Renal pelvis (tissue), 12 donors: ENCODE measurements at places on chromosomes 7 and 10.

GRCh38 chr7:46576950-46577349 lies 655.9 kb upstream of the IGFBP3 start:
- DNase-seq = no peak

- DNase-seq = no peak
Observed at GRCh38 chr7:37901236-37901827, 15.3 kb downstream of the SFRP4 start.

DNA sequence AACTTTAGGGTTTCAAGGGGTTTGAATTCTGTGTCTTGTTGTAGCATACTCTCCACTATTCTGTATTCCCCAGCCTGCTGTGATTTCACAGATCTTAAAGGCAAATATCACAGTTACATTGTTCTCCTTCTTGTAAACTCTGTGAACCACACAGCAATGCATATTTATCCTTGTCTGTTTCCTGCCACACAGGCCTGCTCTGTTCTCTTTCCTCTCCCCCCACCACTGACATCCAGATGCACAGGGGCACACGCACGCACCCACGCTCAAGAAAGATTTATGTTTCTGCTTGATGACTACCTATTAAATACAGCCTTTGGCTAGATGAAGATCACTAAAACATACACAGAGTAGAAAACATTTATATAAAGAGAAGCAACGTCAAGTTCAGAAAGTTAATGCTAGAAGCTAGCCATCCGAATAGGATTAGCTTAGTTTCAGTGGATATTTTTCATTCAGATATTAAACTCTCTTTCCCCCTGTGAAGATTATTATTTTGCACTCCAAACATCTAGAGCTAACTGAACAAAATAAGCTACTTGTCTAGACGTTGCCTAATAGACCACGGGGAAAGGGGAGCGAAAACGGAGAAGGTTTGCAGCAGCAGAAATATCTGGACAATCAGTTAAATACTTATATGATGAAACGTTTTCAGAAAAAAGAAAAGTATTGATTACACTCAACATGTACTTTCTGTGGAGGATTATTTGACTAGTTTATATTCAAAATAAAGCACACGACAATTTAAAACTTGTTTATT lies 193.1 kb upstream of the SEMA3C start:
- DNase-seq = peak; percentile 11

DNA sequence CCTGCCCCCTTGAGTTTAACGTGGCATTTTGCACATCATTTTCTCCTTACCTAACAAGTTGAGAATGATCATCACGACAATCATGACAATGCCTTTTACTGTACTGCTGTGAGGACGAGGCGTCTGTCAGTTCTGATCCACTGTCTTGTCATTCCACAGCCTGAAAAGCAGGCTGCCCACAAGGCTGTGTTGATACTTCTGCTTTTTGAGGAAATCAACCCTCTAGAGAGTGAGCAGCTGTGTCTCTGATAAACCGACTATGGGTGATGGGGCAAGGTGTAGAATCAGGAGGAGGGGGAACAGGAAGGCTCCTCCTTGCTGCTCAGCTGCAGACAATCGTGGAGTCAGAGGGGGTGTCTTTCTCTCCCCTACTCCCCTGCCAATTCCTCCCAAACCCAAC lies 30.6 kb upstream of the C10orf120 start:
- no peak for DNase-seq

- no peak for DNase-seq
Observed at GRCh38 chr7:8579661-8580194, 146.3 kb downstream of the NXPH1 start.

DNA sequence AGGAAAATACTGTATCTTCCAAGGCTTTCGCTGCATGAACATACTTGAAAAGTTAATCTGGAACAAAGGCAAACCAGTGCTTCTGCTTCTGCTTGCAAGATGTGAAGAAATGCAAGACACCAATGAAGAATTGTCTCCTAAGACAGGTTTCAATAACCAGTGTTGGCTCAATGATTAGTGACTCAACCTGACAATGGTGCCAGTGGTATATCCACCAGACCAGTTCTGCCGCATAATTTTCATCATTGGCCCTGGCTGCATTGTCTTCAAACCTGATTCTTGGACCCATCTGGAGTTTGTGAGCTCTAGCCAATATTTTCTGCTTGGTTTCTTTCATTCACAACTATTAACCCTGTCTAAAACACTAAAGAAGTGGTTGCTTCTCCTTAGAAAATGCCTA lies 13.6 kb upstream of the STAMBPL1 start:
- no peak for DNase-seq

- DNase-seq = no peak
Observed at GRCh38 chr10:7406712-7407333, 4.0 kb downstream of the SFMBT2 start.

DNA sequence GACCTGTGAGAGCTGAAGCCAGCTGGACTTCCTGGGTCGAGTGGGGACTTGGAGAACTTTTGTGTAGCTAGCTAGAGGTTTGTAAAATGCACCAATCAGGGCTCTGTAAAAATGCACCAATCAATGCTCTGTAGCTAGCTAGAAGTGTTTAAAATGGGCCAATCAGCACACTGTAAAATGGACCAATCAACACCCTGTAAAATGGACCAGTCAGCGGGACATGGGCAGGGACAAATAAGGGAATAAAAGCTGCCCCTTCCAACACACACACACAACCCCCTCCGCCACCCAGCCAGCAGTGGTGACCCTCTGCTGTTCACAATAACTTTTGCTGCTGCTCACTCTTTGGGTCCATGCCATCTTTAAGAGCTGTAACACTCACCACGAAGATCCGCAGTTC lies 7.1 kb downstream of the ZNF511 start:
- no peak for DNase-seq

- peak; percentile 21 for DNase-seq
Observed at GRCh38 chr10:80909254-80909653, 371.6 kb downstream of the SH2D4B start.

DNA sequence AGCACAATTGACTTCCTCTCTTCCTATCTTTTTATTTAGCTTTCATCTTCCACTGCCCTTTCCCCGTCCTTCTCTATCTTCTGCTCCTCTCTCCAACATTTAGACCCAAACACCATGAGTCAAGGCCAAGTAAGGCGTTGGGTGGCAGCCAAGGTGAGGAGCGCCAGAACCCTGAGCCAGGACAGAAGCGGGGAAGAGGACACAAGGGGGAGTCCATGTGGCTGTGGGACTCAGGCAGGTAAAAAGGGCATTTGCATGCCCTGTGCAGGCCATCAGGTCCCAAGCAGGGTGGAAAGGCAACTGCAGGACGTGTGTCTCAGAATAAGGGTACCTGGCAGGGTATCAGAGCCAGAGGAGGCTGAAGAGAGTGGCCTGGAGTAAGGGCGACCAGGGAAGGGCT lies 192.4 kb upstream of the PFKP start:
- DNase-seq = no peak

DNA sequence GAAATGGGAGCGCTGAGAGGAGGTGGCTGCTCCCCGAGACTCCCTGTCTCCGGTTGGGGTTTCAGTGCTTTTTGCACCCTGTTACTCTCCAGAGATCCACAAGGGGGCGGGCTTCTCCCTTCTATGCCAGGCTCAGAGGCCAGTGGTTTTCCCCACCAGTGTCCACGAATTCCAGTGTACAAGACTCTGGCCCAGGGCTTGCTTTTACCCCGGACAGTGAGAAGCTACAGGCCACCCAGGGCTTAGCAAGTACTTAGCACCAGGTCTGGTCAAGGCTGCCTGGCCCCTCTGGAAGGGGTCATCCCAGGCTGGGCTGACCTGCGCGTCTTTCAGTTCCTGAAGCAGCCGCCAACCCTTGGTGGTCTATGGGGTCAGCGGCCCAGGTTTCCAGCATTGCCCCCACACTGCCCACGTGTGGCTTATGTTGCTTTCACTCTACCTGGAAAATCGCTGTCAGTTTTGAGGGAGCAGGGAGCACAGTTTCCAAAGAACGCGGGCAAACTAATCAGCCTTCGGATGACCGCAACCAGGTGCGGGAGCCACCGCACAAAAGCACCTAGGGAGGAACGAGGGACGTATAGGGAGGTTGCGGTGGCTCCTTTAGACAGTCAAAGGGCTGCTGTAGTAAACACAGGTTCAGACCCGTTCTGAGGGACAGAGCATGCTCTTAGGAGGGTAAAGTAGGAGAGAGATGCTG lies 6.8 kb downstream of the CYP26A1 start:
- DNase-seq = no peak

- DNase-seq = no peak
Observed at GRCh38 chr7:115805458-115805857, 225.1 kb downstream of the TFEC start.

GRCh38 chr7:5199841-5200240 lies 9.8 kb downstream of the WIPI2 start:
- no peak for DNase-seq

- DNase-seq = no peak
Observed at GRCh38 chr10:17166699-17167098, 34.8 kb downstream of the TRDMT1 start.

- no peak for DNase-seq
Observed at GRCh38 chr7:121275204-121275603, 53.6 kb upstream of the WNT16 start.

DNA sequence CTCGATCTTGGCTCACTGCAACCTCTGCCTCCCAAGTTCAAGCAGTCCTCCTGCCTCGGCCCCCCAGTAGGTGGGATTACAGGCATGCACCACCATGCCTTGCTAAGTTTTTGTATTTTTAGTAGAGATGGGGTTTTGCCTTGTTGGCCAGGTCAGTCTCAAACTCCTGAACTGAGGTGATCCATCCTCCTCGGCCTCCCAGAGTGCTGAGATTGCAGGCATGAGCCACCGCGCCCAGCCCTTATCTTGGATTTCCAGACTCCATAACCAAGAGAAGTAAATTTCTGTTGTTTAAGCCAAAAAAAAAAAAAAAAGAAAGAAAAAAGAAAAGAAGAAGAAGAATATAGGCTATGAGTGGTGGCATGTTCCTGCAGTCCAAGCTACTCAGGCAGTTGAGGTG lies 53.3 kb upstream of the RABGEF1 start:
- no peak for DNase-seq

DNA sequence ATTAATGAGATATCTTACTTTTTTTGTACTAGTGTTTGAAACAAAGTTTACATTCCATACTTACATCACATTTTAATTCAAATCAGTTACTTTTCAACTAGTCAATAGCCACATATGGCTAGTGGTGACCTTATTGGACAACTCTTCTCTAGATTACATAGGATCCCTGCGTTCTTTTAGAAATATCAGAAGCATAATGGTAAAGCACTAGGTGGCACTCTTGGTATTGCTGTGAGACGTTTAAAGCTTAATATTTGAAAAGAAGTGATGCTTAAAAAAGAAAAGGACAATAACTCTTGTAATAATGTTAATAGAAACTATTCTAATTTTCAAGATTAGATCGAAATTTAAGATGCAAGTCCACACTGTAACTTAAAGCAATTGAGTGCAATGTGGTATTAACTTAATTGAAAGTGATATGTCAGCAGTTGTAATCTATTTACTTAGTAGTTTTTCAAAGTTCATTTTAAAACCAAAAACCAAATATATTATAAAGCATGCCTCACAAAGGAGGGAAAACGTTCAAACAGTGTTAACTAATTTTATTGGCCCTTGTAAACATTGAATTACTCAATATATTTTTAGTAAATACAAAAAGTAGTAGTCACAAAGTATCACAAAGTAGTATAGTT lies 339.1 kb downstream of the ATRNL1 start:
- DNase-seq = peak; percentile 11

DNA sequence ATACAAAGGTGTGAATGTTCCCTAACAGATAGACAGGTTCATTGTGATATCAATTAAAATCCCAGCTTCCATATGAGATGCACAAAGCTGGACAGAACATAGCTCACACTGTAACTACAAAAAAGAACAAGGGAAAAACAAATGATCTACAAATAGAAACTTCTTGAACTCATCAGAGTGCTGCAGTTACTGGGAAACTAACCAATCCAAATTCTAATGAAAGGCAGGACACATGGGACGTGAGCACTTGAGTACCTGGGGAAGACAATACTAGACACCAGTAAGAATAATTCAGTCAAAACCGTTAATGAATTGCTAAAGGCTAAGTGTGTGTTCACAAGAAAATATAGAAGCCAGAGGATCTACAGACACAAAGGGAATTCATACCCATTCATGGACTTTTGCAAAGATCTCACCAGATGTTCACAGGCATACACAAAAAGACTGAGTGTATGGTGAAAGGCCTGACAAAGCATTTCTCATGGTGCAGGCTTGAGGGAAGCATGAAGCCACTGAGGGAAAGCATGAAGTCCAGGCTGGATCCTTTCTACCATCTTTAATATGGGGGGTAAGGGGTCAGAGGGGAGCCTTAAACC lies 7.8 kb upstream of the GPR22 start:
- DNase-seq = no peak

DNA sequence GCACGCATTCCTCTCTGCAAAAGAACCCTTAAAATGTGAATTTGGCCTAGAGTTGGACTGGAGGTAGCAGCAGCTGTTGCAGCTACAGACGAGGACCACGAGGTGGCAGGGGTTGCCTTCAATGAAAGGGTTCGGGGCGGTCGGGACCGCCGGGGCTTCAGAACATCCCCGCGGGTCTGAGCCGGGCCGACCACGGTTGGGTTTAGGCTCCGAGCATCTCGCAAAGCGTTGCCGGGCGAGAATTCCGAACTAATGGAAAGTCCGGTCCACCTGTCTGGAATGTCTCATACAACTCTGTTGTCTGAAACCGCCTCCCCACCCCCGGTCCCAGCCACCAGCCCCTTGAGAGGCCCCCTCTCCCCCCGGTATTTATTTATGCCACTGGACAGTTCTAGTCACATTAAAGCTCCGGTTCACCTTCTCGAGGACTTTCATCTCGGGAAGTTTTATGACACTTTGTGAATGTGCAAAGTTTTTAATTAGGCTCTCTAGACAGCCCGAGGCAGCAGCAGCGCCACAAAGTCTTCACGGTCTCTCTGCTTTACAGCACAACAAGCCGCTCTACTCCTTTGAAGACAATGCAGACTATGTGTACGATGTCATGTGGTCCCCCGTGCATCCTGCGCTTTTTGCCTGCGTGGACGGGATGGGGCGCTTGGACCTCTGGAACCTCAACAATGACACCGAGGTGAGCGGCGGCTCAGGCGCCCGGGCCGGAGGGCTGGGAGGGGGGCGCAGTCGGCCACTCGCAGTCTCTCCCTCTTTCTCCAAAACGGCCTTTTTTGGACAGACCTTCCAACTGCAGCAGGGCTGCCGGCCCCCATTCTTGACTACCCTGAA lies 246.2 kb downstream of the SLC25A13 start:
- peak; percentile 42 for DNase-seq
